NCI-H524 treated with DMSO at 0.1 percent for 48 hours (cell line): ENCODE measurements at places on chromosomes 5 and 9.

DNA sequence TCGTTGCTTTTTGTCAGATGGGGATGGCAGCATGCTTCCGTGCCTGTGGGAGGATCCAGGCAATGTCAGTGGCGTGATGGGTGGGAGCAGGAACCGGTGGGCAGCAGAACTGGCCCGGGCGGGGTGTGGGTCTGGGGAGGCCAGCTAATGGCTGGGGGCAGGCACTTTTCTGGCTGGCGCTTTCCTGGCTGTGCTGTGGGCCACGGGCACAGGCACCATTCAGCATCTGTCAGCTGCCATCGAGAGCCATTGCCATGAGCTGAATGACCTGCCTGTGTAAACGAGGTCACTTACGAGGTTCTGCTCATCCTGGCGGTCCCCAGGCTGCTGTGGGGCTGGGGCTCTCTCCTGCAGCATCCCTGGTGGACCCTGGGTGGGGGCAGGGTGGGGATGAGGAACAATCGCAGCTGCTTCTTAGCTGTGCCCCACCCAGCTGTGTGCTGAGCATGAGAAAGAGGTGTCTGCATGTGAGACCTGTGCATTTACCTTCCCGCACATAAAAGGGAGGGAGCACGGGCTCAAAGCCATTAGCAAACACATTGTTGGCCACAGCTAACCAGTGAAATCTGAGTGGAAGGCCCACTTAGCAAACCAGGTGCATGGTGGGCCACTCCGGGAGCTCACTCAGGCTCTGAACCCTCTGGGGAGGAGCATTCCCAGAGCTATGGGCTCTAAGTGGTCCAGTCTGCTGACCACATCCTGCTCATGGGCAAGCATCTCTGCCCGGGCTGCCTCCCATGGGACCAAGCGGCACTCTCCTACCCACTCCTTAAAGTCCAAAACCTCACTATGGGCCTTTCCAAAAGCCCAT lies 41.3 kb upstream of the OLFM1 start:
- DNase-seq: no peak

- no peak for DNase-seq
These were observed 132.4 kb downstream of the TRPM6 start for GRCh38 chr9:74755355-74755754.

DNA sequence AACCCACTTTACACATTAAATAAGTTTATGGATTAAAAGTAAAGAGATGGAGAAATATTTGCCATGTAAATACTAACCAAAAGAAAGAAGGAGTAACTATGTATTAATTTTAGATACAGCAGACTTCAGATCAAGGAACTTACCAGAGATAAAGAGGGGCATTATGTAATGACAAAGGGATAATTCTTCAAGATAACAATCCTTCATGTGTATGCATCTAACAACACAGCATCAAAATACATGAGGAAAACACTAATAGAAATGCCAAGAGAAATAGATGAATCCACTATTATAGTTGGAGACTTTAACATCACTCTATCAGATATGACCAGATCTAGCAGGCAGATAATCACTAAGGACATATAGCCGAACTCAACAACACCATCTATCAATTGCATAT lies 149.8 kb upstream of the ANKRD55 start:
- DNase-seq: no peak

GRCh38 chr9:106707738-106708474 lies 155.1 kb upstream of the ZNF462 start:
- DNase-seq: no peak

DNA sequence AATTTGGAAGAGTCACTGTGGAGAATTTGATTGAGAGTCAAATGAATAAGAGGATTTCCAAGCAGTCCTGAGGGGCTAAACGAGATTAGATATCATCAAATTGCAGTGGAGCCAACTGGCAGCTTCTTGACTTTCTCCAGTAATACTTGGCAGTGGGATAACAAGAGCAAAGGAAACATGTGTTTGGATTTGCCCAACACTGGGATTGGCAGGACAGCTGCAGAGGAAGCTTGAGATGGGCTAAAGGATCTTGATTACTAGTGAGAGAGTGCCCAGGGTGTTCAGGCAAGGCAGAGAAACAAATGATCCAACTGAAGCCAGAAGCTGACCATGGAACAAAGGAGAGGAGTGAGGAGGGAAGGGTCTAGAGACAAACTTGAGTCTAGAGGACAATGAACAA lies 356.0 kb upstream of the ISL1 start:
- peak; percentile 40 for DNase-seq

- no peak for DNase-seq
These were observed 323.8 kb upstream of the WWC1 start for GRCh38 chr5:167967494-167968177.

GRCh38 chr9:35116898-35117551 lies 1.4 kb upstream of the ATOSB start:
- peak; percentile 52 for DNase-seq

DNA sequence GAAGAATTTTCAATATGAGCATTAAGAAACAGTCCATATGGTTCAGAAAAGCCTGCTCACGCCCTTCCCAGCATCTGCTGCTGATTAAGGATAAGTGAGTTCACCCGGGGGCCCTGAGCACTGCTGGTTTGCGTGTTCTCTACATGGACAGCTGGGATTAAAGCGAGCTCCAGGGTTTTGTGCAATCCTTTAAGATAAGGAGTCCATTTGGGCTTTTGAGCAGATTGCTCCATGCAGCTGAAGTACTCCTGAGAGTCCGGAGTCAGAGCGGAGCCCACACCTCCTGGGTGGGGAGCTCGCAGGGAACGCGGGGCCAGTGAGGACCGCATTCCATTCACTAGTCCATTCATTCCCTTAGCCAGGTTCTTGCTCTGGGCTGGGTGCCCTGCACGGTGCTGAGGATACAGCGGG lies 149.3 kb upstream of the COL5A1 start:
- peak; percentile 100 for DNase-seq

DNA sequence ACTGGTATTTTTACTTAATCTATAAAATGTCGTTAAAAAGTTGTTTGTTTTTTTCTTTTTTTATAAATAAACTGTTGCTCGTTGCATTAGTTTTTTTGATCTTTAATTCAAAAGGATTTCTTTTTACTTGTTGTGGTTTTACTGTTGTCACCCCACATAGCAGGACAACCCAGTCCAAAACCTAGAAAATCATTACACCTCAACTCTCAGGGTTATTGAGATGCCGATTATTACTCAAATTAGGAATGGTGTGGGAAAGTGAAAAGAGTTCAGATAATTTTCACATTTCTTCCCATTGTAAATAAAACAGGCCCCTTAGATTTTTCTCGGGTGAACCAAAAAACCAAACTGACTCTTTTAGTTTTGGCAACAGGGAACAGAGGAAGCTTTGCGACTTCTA lies 17.4 kb upstream of the CTSL start:
- no peak for DNase-seq

DNA sequence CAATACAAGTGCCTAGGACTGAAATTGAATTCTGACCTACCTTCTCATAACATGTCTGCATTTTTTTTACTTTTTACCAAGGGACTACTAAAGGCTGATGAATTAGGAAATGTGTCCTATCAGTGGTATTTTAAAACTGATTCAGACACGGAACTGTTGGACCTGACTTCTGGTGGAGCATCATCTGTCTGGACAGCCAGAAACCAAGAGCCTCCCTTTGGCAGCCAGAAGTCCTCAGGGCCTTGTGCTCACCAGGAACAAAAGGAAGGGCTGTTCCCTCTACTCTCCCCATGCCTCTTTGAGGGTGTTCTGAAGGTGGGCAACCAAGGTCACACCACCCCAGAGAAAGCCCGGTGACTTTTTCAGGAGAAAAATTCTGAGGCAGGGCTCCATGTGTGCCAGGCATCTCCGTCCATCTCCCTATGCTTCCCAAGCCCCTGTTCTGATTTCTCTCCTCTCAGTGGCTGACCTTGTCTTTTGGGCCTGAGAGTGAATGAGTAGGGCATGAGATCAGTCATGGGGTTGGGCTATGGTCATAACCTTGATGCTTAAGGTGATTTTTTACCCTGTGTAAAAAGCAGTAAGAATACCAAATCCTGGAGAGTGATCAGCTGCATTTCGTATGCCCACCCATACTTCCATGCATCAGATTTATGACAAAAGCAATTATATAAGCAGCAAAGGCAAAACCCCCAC lies 143.7 kb downstream of the SCAMP1 start:
- DNase-seq: no peak

- no peak for DNase-seq
These were observed 16.0 kb upstream of the SLC22A5 start for GRCh38 chr5:132353486-132353995.

- no peak for DNase-seq
These were observed 21.7 kb downstream of the FEM1C start for GRCh38 chr5:115522832-115523403.

DNA sequence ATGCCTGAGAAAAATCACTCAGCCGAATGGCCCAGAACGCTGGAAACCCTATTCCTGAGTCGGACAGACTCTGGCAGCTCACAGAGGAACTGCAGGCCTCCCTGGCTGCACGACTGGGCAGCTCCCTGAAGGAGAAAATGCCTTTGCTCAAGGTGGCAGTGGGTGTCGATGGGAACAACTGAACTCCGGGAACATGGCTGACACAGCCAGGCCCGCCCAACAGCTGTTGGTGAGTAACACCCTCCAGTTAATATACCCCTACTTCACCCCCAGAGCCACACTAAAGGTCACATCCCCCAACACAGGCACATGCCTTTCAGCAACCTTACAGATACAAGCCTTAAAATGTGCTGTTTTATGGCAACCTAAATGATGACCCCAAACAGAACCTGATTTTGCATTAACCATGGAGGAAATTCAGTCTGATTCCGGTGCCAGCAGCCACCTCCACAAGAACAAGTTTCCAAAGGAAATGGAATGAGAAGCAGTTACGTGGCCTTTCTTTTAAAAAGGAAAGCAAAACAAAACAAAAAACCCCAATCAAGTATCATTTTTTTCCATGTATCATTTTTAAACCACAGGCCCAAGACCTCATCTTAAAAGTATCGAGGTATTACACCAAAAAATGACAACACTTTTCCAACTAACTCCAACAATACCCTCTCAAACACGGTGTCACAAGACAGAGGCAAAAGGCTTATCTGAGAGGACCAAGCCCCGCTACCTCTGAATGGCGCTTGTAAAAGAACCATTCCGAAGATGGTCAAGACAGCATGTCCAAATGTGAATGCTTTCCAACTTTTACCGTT lies 3.1 kb downstream of the KLF9 start:
- DNase-seq: no peak

- no peak for DNase-seq
These were observed 89.1 kb upstream of the BOD1 start for GRCh38 chr5:173705512-173706044.

DNA sequence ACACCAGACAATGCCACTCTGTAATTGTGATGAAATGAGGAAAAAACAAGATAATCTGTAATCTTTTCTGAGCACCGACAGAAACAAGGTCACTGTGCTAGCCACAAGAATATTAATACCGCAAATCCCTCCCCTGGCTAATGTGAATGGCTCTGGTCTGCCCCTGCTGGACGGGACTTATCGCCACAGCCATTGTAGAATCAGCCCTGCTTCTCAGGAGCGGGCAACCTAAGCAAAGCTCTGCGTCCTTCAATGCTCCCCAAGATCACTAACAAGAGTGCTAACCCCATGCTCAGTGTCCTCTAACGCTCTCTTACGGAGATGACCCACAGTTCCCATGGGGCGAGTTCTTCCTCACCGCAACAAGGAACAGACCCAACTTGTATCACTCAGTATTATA lies 42.7 kb downstream of the OR2V1 start:
- no peak for DNase-seq

DNA sequence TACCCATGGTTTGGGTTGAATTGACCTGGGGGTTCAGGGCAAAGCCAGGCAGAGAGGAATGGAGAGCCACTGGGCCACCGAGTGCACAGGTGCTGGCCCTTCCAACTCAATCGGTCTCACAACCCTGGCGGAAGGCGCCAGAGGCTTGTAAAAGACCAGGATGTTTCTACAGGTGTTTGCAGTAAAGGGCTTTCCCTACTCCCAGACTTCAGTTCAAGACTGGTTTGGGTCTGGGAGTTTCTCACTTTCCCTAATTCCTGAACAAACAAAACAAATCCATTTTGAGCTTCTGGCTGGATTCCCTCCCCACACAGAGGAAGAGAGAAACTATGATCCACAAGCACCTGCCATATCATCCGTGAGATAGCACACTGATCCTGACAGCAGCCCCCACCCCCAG lies 125.2 kb upstream of the KLF4 start:
- DNase-seq: no peak

GRCh38 chr9:94767331-94768072 lies 41.0 kb downstream of the AOPEP start:
- no peak for DNase-seq

GRCh38 chr5:157100140-157100679 lies 8.6 kb downstream of the HAVCR2 start:
- DNase-seq: no peak

GRCh38 chr9:16207161-16207560 lies 654.3 kb downstream of the CCDC171 start:
- DNase-seq: no peak

DNA sequence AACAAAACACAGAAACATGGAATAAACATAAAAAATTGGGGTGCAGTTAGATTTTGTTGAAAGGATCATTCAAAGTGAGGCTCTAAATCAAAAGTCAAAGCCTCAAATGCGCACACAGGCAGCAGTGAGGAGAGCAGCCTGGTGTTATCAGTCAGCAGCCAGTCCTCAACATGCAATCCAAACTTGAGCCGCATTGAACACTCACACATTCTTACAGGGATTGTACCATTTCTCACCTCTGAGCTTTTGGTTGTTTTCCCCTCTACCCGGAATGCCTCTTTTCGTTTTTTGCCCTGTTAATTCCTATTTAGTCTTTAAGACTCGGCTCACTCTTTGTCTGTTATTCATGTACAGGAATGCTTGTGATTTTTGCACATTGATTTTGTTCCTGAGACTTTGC lies 81.1 kb upstream of the PUM3 start:
- DNase-seq: no peak

- DNase-seq: no peak
These were observed 4.4 kb upstream of the FOXE1 start for GRCh38 chr9:97848480-97849237.

DNA sequence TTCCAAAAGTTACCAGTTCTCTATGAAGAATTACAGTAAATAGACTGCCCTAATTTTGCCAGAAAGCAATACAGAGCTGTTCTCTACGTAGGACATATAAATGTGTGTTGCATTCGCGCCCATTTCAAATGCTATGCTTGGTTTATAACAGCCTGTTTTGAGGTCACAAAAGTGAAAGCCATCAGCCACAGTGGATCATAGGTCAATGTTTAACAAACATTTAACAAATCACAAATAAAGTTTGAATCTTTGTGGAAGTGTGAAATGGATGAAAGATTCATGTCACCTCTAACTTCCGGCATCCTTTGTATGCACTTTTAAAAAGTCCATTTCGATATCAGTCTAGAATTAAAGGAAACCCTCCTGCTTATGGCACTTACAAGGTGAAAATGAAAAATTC lies 371.3 kb downstream of the GLIS3 start:
- DNase-seq: no peak

DNA sequence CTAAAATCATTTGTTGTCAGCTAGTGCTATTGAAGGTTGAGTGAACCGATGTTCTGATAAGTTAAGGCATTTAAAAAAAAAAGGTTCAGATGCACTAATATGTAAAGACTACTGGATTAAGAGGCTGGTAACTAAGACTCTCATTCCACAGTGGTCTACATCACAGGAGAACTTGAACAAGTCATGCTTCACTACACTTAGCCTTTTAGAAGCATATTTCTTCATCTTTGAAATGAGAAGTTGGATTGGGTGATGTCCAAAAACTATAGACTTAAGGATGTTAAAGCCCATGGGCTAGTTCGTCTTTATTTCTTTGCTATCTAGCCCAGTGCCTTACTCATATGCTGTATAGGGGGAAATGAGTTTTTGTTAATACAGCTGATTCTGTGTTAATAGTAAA lies 107.2 kb downstream of the NDUFS4 start:
- no peak for DNase-seq

- DNase-seq: no peak
These were observed 428.7 kb upstream of the SGCD start for GRCh38 chr5:155898284-155898683.

- DNase-seq: no peak
These were observed 64.9 kb upstream of the FANCC start for GRCh38 chr9:95382433-95382832.
